ENCODE measurements at places on chromosomes 11 and 22.

DNA sequence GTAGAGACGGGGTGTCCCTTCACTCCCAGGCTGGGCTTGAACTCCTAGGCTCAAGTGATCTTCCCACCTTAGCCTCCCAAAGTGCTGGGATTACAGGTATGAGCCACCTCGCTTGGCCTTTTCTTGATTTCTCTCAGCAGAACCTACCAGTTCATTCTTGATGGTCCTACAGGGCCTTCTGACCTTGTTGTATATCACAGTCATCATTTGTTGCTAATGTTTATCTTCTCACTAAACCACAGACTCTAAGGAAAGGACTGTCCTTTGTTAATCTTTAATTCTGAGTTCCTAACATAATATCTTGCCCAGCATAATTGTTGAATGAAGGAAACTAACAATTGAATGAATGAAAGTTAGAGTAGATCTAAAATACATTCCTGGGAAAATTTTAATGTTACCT lies 22.0 kb upstream of the ZC3H12C start:
- DNase-seq, result no peak

- DNase-seq, result no peak
Measured at GRCh38 chr11:90916706-90917105, 693.9 kb upstream of the CHORDC1 start.

GRCh38 chr22:46963672-46964545 lies 201.5 kb downstream of the TBC1D22A start:
- no peak for DNase-seq

GRCh38 chr11:117315285-117316196 lies 515 bp downstream of the BACE1 start:
- DNase-seq, result no peak

GRCh38 chr22:25759825-25760231 lies 17.8 kb downstream of the MYO18B start:
- DNase-seq, result no peak

GRCh38 chr11:61446211-61446651 lies 16.3 kb downstream of the SDHAF2 start:
- DNase-seq, result peak; percentile 95
